ENCODE measurements at places on chromosomes 5 and 9.
A peak's percentile ranks its signal among the peaks of the same experiment; 100 is the strongest.

GRCh38 chr9:4303006-4303405 lies 3.1 kb upstream of the GLIS3 start:
- DNase-seq, result peak; percentile 54

- no peak for DNase-seq
Measured at GRCh38 chr5:106142116-106142515, 1528.6 kb downstream of the EFNA5 start.

DNA sequence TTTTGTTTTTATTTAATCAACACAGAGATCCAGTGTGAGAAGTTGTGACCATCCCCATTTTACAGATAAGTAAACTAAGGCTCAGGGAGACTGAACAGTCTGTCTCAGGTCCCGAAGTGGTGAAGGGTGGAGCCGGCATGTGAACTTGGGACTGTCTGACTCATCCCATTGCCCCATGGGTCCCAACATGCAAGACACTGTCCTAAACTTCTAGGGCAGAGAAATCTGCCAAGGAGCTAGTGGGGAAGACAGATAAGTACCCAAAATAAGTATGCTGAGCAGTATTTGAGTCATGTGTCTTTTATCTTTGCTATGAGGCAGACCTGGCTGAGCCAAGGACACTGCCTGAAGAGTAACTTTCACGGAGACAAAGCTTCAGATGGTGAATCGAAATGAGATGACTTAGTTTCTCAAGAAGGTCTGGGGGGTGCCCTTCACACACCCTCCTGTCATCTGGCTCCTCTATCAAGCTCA lies 64.3 kb upstream of the SLC25A51 start:
- DNase-seq, result peak; percentile 85

DNA sequence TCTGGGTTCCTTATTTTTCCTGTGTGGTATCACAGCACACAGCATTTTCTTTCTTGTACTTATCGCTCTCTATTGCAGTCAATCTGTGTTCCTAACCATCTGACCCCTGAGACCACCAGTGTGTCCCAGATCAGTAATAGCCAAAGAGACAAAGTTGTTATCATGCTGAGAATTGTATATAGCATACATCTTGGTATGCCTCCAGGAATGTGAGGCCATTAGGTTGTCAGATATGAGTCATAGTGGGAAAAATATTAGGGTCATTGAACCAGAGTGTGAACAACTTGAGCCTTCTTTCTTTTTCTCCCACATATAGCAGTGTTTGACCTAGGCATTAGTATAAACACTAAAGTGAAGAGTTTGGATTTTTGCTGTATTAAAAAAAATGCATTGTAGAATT lies 106.3 kb downstream of the NDUFAF2 start:
- peak; percentile 80 for DNase-seq

DNA sequence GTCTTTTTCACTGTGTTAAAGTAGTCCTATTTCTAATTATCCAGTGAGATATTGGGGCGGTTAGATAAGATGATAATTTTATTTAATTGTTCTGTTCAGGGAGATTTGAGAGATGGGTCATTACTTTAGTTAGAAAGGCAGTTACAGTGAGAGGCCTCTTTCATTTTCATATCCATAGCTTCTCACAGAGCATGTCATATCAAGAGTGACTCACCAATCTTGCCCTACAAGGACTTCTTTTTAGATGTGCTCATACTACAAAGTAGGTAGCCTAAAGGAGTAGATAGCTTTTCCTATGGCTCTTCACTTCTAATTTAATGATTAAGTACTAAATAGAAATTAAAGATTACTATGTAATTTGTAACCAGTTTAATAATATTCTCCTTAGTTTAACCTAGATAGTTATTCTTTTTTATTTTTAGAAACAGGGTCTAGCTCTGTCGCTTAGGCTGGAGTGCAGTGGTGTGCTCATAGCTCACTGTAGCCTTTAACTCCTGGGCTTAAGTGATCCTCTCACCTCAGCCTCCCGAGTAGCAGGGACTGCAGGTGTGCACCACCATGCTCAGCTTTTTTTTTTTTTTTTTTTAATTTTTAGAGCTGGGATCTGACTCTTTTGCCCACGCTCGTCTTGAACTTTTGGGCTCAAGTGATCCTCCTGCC lies 71.0 kb downstream of the FER start:
- DNase-seq, result peak; percentile 66
